NCI-H1417 treated with DMSO at 0.1 percent for 48 hours (cell line): ENCODE measurements at places on chromosomes 11 and 22.
A peak's percentile ranks its signal among the peaks of the same experiment; 100 is the strongest.

GRCh38 chr11:119525180-119525866 lies 102.4 kb upstream of the THY1 start:
- DNase-seq: no peak

- DNase-seq: no peak
Measured at GRCh38 chr22:40035351-40035750, 40.6 kb downstream of the FAM83F start.

DNA sequence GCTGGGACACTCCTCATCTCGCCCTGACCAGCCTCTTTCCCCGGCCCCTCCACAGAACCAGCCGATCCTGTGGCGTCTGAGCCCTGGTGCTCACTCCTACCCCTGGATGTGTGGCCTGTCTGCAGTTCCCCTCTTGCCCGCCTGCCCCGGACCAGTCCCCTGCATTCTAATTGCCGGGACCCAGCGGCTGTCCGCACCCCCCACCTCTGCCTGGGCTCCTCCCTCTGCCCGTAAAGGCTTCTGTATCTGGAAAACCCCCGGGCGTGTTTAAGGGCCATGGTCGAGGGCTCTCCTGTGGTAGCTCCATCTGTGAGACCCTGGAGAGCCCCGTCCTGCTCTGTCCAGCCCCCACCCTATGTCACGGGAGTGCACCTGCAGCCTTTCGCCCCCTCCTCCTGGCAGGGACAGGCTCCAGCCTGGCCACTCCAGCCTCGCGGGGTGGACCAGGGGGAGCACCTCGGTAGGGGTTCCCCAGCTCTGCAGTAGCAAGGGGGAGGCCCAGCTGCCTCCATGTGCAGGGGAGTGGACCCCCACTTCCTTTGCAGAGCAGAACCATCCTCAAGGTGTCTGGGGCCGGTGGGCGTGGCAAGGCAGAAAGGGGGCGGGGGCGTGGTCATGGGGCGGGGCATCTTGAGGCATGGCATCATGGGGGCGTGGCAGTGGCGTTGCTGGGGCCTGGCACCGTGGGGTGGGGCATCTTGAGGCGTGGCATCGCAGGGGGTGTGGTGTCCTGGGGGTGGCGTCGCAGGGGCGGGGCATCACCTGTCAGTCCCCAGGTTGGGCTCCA lies 430.4 kb downstream of the TBC1D22A start:
- DNase-seq: no peak

DNA sequence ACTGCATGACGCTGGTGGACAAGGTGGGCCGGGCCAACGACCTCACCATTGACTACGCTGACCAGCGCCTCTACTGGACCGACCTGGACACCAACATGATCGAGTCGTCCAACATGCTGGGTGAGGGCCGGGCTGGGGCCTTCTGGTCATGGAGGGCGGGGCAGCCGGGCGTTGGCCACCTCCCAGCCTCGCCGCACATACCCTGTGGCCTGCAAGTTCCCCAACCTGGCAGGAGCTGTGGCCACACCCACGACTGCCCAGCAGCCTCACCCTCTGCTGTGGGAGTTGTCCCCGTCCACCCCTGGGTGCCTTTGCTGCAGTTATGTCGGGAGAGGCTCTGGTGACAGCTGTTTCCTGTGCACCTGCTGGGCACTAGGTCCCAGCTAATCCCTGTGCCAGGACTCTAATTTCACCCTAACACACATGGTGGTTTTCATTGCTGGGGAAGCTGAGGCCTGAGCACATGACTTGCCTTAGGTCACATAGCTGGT lies 49.0 kb upstream of the PPP6R3 start:
- peak; percentile 14 for DNase-seq

DNA sequence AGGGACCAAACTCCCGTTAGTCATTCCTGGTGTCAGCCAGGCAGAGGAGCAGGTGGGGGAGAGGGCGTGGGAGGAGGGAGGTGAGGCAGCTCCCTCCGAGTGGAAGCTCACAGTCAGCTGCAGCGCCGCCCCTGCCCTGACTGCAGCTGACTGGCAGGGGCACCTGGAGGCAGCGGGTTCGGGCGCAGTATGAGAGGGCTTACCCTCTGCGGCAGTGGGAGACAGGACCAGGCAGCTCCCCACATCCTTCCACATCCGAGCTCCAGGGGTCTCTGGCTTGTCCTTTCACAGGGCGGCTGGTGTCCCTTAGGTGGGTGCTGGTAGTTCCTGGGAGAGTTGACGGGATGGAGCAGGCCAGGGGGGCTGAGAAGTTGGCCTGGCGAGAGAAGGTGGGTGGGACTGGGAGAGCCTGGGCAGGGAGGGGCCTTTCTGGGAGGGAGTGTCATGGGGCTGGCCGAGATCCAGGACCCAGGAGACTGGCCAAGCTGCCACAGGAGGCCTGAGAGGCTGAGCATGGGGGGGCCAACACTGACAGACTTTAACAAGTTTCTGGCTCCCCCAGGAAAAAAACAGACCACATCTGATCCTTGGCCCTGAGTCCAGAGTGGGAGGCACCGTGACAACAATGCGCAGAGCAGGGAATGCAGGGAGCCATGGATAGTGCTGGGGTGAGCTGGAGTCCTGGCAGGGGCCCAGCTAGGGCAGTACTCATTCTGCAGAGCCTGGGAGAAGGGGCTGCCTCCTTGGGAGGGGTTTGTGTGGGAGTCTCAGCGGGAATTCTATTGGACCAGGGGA lies 4.9 kb downstream of the ADORA2A start:
- no peak for DNase-seq

DNA sequence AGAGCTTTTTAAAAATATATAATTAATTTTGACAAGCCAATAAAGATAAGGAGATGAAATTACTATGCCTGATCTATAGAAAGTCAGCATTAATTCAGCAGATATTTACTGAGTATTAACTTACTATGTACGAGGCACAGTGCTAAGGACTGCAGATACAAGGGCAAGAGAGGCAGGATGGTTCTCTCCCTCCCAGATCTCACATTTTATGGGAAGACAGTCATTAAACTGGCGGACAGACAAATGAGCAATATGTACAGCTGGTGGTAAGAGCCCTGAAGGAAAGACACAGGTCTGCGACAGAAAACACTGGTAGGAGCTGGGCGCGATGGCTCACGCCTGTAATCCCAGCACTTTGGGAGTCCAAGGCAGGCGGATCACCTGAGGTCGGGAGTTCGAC lies 36.8 kb downstream of the MCHR1 start:
- DNase-seq: no peak

DNA sequence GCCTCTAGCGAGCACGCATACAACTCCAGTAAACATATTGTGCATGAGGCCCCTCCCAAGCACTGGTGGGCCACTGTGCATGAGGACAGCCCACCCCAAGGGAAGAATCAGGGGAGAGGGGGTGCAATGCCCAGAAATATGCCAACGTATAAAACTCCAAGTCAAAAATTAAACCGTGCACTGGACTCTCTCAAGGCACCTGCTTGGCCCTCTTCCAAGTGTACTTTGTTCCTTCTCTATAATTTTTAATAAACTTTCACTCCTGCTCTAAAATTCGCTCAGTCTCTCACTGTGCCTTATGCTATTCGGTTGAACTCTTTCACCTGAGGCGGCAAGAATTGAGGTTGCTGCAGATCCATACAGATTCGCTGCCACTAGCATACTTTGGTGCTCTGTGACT lies 465.3 kb upstream of the TENM4 start:
- no peak for DNase-seq

DNA sequence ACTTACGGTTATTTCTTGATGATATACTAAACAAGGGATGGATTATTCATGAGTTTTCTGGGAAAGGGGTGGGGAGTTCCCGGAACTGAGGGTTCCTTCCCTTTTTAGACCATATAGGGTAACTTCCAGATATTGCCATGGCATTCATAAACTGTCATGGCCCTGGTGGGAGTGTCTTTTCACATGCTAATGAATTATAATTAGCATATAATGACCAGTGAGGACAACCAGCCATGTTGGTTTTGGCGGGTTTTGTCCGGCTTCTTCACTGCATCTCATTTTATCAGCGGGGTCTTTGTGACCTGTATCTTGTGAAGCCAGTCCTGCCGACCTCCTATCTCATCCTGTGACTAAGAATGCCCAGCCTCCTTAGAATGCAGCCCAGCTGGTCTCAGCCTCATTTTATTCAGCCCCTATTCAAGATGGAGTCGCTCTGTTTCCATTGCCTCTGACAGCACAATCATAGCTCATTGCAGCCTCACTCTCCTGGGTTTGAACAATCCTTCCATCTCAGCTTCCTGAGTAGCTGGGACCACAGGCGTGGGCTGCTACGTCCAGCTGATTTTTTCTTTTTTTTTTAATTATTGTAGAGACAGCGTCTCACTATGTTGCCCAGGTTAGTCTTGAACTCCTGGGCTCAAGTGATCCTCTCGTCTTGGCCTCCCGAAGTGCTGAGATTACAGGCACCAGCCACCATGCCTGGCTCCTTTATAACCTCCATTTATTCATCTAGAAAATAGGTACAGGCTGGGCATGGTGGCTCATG lies 52.6 kb upstream of the EMID1 start:
- no peak for DNase-seq

- DNase-seq: no peak
Measured at GRCh38 chr11:74932169-74932568, 16.7 kb downstream of the XRRA1 start.

- DNase-seq: no peak
Measured at GRCh38 chr11:34907934-34908593, 8.1 kb downstream of the APIP start.

GRCh38 chr22:40334899-40335298 lies 11.4 kb upstream of the ADSL start:
- no peak for DNase-seq

- no peak for DNase-seq
Measured at GRCh38 chr11:104908186-104908531, 9.9 kb upstream of the CASP12 start.

GRCh38 chr11:126502982-126503381 lies 147.5 kb downstream of the ST3GAL4 start:
- no peak for DNase-seq

DNA sequence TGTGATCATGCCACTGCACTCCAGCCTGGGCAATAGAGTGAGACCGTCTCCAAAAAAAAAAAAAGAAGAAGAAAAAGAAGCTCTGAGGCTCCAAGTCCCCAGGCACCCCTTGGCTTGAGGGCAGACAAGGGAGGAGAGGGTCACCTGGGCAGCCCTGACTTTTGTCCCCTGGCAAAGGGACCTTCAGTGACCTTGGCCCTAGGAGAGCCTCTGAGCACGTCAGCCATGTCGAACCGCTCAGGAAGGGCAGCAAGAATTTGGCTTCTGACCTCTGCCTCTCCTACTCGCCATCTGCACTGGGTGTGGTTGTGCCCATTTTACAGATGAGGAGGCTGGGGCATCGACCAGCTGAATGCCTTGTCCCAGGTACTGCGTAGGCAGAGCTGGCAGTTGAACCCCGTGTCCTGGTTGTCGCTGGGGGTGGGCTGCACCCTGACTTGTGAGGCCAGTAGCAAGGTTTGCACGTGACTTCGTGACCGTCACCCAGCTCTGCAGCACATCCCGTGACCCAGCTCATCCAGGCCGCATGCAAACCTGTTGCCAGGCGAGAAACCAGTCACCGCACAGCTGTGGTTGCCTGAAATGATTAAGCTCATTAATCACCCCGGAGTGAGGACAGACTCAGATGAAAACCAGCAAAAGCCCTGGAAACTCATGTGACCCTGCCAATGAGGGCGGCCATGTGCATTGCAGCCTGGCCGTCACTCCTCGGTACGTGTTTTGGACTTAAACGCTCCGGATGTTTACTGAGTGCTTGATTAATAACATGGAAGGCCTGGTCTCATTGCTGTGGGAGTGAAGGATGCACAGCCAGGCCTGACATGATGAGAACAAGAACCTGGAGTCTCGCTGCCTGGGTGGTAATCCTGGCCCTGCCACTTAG lies 47.7 kb upstream of the PPP6R3 start:
- peak; percentile 65 for DNase-seq

DNA sequence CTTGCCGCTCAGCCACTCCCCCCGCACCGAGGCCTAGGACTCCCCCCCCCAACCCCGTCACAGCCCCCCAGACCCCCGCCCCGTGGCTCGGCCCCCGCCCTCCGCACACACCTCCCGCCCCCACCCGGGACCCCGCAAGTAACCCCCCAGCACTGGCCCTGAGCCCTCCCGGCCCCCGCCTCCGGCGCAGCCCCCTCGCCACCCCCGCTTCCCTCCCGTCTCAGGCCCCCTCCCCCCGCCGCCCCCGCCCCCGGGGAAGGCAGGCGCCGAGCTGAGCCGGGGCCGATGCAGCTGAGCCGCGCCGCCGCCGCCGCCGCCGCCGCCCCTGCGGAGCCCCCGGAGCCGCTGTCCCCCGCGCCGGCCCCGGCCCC lies 1.5 kb downstream of the SHANK3 start:
- no peak for DNase-seq

- DNase-seq: no peak
Measured at GRCh38 chr11:62930157-62930556, 9.0 kb upstream of the CHRM1 start.

DNA sequence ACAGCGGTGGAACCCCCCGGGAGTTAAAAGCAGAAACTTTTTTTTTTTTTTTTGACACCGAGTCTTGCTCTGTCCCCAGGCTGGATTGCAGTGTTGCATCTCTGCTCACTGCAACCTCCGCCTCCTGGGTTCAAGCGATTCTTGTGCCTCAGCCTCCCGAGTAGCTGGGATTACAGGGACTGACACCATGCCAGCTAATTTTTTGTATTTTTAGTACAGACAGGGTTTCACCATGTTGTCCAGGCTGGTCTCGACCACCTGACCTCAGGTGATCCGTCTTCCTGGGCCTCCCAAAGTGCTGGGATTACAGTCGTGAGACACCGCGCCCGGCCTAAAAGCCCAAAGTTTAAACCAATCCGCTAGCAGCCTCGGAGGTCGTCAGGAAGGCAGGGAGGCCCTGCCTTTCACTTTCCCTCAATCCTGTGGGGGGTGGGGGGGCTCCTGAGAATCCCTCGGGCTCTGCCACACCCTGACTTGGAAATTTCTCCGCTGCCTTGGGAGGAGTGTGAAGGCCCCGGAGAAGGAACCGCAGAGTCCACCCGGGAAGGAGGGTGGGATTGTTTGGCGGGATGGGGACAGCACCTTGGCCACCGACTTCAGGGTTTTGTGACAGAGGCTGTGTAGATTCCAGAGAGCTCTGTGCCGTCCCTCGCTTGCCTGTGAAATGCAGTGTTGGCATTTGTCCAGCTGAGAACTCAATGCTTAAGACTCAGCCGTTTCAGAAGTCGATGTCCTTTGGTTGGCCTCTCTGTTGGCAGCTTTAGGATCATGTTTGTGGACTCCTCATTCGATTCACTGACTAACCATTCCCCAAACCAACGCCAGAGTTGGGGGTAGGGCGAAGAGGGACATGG lies 1.0 kb downstream of the ARHGAP8 start:
- no peak for DNase-seq

GRCh38 chr11:85844439-85845123 lies 10.6 kb upstream of the CCDC83 start:
- DNase-seq: no peak

DNA sequence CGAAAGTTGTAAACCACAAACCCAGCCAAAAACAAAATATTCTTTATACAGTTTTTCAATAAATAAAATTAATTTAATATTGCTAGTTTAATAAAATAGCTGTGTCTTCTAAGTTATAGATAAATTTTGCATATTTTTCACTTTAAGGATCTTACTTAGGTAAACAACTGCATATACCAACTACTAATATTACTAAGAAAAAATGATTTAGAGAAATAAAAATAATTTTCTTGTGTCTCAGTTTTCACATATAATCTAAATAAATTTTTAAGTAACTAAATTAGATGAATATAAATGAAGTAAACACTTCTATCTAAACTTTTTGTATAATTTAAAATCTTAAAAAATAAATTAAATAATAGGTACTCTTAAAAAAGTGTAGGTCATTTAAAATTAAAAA lies 67.1 kb upstream of the TOP3B start:
- DNase-seq: no peak

- DNase-seq: no peak
Measured at GRCh38 chr22:36901411-36902142, 11.9 kb upstream of the CSF2RB start.

- no peak for DNase-seq
Measured at GRCh38 chr22:45516923-45517675, 14.4 kb downstream of the FBLN1 start.

- DNase-seq: no peak
Measured at GRCh38 chr22:24833881-24834495, 28.0 kb downstream of the SGSM1 start.
